ENCODE measurements at places on chromosomes 2 and 18.

DNA sequence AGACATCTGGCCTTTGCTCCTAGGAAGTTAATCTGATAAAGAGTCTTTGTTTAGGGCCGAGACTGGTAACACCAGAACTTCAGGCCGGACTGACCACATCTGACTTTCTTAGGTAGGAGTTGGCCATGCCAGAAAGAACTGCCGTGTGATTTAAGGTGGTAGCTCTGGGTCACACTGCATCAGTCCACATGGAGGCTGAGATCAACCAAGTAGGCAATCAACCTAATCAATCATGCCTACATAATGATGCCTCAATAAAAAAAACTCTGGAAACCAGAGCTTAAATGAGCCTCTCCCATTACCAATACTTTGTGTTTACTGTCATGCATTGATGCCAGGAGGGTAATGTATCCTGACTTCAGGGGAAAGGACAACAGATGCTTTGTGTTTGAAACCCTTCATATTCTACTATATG is 44.1 kb upstream of the ORC2 start:
- no peak for DNase-seq

DNA sequence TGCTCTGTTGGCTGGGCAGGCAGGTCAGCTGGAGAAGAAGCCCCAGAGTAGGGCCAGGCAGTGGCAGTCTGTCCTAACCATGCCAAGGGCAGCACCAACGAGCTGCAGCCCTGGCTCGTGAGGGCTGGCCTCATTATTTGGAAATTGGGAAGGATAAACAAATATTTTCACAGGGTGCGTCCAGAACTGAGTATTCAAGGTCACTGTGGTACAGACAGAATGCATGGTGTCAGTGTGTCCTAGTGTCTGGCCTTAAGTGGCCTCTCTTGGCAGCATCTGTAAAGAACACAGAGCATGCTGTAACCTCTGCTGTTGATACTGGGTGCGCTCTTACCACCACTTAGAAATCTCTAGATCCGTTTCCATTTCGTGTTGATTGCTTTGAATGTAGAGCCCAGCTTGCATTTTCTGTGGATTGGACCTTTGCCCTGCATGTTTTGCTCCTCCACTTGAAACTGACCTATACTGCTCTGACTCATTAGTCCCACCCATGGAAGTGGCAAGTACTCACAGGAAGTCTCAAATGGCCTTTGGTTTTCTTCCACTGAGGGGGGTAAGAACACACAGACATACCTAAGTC is 88.2 kb downstream of the GREB1L start:
- DNase-seq = no peak

DNA sequence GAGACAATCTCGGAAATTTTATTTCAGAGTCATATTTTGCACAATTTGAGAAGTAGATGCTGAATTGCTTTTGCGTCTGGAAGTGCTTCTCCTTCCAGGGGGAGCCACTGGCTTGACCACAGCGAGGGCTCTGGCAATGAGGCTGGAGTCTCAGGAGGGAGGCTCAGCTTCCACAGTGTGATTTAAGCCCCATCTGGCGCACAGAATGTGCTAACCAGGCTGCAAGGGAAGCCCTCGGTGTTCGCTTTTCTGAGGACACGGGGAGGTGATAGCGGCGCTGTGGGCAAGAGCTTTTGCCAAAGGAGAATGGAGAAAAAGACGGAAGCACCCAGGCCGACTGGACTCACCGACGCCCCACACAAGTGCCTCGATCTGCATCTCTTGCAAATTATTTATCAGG is 52.4 kb downstream of the ADI1 start:
- no peak for DNase-seq

GRCh38 chr18:5601188-5601624 is 57.4 kb upstream of the EPB41L3 start:
- no peak for DNase-seq

DNA sequence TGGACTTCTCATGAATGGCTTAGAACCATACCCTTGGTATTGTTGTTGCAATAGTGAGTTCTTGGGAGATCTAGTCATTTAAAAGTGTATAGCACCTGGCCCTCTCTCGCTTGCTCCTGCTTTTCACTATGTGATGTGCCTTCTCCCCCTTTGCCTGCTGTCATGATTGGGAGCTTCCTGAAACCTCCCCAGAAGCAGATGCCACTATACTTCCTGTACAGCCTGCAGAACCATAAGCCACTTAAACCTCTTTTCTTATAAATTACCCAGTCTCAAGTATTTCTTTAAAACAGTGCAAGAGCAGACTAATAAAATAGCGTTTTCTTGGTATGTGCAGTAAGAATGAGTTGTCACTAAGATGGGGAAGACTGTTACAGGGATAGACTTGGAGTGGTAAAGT is 31.6 kb downstream of the BAZ2B start:
- no peak for DNase-seq

DNA sequence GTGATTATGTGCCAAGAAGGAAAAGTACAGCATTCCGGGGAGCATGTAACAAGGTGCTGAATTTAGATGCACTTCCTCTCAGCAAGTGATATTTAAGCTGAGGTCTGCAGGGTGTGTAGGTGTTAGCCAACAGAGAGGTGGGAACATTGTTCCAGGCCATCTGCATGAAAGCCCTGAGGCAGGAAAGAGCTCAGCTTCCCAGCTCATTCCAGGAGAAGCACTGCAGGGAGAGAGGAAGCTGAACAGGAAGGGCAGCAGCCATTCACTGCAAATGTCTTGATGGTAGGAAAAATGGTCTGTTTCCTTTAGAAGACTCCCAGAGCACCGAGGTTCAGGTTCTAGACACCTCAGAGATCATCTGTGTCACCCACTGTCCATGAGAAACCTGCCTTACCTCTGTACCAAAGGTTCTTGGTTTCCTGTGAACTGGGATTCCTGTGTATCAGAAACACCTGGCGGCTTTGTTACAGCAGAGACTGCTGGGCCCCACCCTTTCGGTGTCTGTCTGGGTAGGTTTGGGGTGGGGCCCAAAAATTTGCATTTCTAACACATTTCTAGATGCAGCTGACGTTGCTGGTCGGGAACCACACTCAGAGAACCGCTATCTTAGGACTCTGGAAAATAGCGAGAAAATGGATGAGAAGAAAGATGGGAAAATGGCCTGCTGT is 84.0 kb downstream of the RTN4 start:
- DNase-seq = no peak

- no peak for DNase-seq
Measured at GRCh38 chr2:961786-962185, 11.1 kb downstream of the SNTG2 start.

DNA sequence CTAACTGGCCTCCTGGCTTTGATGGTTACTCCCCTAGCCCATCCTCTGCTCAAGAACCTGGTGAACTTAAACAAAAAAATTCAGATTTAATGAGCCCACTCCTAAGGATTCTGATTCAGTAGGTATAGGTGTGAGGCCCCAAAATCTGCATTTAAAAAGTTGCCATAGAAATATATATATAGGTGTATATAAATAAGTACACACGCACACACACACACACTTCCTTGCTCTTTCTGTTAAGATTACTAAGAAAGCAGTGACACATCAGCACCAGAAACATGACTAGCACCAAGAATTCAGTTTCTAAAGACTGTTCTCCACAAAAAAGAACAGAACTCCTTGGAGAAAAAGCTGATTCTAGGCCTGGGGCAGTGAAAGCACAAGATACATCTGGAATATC is 17.8 kb downstream of the EML6 start:
- DNase-seq = no peak

GRCh38 chr2:69652206-69652605 is 8.7 kb upstream of the AAK1 start:
- DNase-seq = no peak

DNA sequence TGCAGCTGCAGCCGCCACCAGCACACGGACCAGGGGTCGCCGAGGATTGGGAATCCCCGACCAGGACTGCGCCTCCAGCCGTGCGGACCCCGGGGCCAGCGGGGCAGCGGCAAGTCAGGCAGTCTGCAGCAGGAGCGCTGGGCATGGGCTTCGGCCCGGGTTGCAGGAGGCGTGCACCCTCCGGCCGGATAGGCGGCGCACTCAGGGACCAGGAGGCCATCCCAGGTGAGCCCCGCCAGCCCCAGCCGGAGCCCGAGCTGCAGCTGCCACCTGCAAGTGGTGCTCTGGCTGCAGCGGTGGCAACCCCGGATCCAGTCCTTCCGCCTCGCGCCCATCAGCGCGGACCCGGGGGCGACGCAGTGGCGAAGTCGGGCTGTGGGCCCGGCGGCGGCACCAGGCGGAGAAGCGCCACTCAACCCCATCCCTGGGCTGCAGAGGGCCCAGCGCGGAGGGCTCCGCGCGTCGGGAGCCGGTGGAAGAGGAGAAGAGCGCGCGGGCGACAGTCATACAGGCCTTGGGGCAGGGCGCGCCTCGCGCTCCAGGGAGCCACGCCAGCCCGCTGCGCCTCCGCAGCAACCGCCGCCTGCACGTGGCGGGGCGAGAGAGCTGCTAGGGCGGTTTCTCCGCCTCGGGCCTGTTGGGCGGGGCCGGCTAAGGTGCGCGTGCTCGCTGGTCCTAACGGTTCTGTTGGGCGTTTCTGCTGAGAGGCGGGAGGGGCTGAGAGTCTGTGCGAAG is 73.8 kb downstream of the RPIA start:
- no peak for DNase-seq

DNA sequence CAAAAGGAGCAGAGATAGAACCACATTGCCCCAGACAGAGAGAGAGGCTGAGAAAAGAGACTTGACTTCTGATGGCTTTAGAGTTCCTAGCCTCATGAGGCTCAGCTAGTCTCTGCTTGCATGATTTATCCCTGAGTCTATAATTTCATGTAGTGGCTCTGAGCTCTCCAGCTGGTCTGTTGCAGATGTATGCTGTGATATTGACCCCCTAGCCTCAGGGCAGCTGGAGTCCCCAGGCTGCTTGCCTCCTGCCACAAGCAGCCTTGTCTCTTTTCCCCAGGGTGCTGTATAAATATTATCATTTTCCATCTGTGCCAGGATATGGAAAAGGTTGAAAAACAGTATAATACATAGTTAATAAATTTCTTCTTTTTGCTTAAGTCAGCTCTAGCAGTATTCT is 467.6 kb upstream of the CWC22 start:
- no peak for DNase-seq

DNA sequence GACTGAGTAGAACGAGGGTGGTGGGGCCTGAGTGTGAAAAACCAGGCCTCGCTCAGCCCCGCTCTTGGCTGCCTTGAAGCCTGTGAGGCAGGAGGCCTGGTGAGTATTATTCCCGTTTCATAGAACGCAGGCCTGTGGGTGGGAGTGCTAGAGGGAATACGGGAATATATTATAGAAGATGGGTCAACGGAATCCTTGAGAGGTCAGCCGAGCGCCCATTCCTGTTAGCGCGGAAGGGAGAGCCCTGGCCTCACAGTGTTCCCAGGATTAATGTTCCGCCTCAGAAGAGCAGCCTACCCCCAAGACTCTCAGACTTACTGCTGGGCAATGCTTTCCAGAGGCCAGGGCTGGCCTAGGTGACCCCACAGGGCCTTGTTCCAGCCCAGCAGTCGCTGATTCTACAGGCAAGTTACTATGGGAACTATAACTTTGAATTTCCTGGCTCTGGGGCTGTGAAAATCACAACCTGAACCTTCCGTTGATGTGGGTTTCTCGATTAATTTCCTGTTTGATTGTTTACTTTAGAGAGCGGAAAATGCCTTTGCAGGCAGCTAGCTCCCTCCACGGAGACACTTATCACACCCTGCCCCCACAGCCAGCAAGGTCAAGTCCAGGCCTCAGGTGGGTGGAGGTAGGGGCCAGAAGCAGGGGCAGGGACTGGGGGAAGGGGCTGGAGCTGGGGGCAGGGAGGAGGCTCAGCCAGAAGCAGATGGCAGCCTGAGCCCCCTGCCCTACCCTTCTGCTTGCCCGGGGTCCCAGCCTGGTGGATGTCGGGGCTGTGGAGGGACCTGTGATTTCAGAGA is 108.3 kb downstream of the SMAD7 start:
- peak; percentile 77 for DNase-seq

DNA sequence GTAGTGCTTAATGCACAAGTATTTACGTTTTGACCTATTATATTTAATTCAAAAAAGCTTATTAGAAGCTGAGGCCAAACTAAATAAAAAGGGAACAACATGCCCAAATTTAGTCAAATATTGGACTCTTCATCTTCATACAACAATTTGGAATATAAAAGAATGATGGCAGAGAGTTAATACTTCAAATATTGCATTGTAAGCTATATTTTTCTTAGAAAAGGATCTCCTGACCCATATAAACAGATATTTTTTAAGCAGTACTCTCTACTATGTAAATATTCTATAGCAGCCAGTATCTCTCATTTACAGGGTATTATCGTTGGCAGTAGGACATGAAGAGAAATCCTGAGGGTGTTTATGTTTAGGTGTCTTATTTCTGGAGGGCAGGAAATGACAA is 531.2 kb downstream of the NYAP2 start:
- no peak for DNase-seq

Data from central memory CD4-positive, alpha-beta T cell (primary cell).